ENCODE measurements at places on chromosomes 3 and 15.

GRCh38 chr3:177521305-177521704 lies 324.0 kb upstream of the TBL1XR1 start:
- DNase-seq, result no peak

GRCh38 chr3:52998771-52999513 lies 46.9 kb downstream of the SFMBT1 start:
- DNase-seq, result no peak

GRCh38 chr3:23331141-23331935 lies 128.2 kb downstream of the UBE2E2 start:
- DNase-seq, result no peak

GRCh38 chr3:100463646-100464155 lies 28.7 kb upstream of the TMEM45A start:
- DNase-seq, result no peak

DNA sequence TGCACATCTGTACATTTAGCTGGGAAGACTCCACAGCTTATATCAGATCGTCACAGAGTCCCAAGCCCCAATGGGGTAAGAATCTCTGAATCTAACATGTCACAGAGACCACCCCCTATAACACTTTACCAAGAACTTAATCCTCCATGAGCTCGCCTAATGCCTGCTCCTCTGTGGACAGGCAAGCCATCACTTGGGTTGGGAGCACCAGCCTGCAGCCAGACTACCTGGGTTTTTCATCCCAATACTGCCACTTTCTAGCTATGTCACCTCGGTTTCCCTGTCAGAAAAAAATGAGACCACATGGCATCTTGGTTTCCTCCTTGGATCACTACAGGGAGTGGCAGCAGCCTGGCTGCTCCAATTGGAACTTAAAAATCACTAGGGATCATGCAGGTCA lies 277.9 kb upstream of the TLE3 start:
- DNase-seq, result no peak

DNA sequence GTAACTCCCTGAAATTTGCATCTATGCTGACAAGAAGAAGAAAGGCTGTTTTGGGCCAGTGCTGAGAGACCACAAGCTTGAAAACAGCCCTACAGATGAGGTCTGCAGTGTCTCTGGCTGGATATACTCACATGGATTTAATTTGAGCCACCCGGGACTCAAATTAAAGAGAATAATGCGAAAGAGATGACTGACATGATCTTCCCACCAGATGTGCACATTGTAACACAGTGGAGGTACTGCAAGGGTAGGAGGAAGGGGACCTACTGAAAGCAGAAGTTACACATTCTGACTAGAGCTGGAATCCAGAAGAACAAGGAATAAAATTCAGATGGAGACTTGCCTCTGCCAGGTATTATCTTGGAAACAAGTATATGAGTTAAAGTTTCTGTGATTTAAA lies 728.3 kb upstream of the SGO1 start:
- no peak for DNase-seq

- DNase-seq, result no peak
Measured at GRCh38 chr3:127173516-127174166, 19.3 kb upstream of the PRR23E start.

GRCh38 chr15:26449291-26449690 lies 323.6 kb downstream of the GABRB3 start:
- no peak for DNase-seq

DNA sequence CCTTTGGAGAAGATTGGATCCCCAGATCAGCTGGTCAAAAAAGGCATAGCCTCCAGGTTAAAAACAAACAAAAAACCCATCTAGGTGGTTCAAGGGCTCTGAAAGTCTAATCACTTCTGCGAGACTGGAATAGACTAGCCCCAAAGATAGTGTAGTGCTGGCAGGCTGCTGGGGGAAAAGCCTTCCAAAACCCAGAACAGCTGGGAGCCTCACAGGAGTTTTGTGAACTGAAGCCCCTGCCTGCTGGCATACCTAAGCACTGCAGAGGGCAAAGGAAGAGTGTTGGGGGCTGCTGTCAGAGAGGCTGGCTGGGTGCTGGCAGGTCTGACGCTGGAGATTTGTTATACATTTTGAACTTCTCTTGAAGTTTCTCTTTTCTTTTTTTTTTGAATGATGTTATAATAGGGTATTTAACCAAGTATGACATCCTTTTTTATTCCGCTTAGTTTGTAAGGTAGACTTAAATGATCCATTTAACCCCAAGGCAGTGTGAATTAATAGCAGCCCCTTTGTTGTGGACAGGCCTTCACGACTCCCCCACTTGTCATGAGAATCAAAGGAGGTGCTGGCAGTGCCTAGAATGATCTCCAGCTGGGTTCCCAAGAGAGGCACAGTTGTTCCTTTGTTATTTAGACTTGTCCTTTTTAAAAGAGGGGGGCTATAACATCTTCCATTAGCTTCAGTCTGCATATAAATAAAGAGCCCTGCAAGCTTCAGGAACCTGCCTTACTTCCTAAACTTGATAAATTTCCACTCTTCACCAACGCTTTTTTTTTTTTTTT lies 53.9 kb downstream of the CRTC3 start:
- DNase-seq, result no peak

DNA sequence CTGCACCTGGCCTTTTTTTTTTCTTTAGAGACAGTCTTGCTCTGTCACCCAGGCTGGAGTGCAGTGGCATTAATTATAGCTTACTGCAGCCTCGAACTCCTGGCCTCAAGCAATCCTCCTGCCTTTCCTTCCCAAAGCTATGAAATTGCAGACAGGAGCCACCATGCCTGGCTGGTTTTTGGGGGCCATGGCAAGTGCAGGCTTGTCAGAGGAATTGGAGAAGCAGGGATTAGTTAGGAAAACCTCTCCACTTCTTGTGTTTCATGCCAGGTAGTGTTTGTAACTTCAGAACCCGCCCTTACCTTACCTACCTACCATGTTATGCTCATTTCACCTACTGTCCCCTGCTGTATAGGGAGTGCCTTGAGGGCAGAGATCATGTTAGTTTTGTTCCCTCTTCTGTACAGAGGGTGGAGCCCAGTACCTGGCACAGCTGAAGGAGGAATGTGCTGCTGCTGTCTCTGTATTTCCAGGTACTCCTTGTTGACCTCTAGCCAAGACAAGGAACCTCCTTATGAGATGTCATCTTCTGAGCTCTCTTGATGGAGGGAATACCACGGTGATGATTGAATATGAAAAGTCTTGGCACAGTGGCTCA lies 43.8 kb downstream of the TRAK1 start:
- DNase-seq, result no peak

GRCh38 chr3:101292027-101292426 lies 28.3 kb downstream of the IMPG2 start:
- no peak for DNase-seq

DNA sequence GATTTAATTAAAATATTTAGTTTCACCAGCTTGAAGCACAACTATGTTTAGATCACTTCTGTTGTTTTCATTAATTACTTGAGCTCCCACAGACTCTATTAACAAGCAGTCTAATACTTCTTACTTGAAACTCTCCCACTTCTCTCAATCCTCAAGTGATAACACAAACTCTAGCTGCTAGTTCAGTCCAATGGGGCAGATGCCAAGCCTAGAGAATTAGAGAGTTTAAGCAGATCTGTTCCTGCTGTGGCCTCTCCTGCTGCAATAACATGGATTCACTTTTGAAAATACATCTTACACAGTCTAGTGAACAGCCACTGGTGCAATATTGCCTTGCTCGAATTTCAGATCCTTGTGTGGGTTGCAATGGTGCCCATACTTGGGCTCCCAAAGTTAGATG lies 566.4 kb upstream of the SGO1 start:
- no peak for DNase-seq

DNA sequence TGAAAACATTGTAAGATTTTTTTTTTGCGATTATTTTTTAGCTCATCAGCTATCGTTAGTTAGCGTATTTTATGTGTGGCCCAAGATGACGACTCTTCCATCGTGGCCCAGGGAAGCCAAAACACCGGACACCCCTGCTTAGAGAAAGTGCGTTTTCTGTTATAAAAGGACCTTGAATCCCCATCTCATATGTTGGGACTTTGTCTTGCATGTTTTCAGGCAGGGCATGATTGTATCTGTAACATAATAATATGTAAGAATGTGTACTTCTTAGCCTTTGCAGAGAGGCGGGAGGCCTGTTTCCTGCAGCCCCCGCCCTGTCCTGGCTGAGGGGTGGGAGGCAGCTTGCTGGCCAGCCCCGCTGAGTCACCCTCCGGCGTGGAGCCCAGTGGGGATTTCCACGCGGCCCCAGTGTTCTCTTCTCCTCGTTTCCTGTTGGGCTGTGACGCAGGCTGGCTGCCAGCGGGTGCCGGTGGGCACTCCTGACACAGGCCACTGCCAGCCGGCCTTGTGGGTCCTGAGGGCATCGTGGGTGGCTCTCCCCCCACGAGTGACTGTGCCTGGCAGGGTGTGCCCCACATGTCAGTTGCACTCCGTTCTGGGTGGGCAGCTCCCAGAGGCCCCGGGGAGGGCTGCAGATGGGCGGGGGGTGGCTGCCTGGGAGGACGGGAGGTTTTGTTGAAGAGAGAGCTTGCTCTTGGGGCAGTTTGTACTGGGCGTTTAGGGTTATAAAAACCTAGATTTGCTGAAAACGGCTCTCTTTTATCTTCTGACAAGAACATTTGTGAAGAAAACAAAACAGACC lies 55.6 kb downstream of the SMAD3 start:
- peak; percentile 96 for DNase-seq

- no peak for DNase-seq
Measured at GRCh38 chr3:129758785-129759320, 134.7 kb downstream of the TMCC1 start.

GRCh38 chr3:87478716-87479115 lies 202.3 kb upstream of the POU1F1 start:
- DNase-seq, result no peak

DNA sequence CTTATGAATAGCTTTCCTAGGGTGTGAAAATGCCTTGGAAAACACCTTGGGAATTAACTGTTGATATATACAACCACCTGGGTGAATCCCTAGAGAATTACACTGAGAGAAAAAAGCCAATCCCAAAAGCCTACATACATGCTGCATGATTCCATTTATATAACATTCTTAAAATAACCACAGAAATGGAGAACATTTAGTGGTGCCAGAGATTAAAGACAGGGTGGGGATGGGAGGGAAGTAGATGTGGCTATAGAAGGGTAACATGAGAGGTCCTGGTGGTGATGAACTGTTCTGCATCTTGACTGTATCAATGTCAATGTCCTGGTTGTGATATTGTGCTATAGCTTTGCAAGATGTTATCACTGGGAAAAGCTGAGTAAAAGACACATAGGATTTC lies 291.0 kb downstream of the CLSTN2 start:
- no peak for DNase-seq

DNA sequence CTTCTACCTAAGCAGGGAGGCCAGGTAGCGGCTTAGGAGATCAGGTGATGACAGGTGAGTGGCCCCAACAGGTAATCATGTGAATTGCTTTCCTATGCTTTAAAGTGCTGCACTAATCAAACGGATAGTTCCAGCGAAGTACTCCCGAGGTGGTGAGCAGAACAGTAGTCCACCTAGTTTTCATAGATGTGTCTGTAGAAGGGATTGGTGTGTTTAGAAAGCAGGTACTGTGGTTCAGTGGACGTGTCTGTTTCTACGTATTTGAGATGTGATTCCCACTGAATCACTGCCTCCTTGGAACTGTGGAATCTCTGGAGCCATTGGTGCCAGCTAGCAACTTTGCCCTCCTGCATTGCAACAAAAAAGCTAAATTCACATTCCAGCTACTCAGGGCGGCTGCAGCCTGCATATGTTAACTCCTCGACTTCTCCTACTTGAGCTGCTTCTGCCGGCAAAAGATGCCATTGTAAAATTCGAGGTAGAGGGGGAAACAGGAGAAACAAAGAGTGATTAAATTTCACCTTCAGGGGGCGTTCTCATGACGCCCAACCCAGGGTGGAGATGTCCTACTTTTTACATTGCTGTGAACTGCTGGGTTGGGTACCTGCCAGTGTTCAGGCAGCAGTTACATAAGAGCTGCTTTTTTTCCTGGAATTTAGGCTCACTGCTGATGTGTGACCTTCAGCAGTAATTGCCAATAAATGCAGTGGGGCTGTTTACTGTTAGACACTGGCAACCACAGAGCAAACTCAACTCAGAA lies 227.3 kb downstream of the ITPR1 start:
- DNase-seq, result no peak

GRCh38 chr3:46897031-46897430 lies 19.5 kb downstream of the PTH1R start:
- DNase-seq, result no peak

- no peak for DNase-seq
Measured at GRCh38 chr3:38001456-38002081, 11.0 kb downstream of the VILL start.

- no peak for DNase-seq
Measured at GRCh38 chr3:175852560-175852959, 993.4 kb downstream of the NAALADL2 start.

DNA sequence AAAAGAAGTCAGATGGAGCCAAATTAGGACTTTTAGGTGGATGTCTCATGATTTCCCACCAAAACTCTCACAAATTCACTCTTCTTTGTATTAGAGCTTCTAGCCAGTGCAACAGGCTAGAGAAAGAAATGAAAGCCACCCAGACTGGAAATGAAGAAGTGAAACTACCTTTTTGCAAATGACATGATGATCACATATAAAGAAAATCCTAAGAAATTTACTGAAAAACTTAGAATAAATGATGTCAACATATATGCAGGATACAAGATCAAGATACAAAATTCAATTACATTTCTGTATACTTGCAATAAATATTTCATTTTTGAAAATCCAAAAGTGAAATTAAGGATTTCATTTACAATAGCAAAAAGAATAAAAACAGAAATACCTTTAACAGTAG lies 110.8 kb downstream of the LRIG1 start:
- DNase-seq, result no peak

DNA sequence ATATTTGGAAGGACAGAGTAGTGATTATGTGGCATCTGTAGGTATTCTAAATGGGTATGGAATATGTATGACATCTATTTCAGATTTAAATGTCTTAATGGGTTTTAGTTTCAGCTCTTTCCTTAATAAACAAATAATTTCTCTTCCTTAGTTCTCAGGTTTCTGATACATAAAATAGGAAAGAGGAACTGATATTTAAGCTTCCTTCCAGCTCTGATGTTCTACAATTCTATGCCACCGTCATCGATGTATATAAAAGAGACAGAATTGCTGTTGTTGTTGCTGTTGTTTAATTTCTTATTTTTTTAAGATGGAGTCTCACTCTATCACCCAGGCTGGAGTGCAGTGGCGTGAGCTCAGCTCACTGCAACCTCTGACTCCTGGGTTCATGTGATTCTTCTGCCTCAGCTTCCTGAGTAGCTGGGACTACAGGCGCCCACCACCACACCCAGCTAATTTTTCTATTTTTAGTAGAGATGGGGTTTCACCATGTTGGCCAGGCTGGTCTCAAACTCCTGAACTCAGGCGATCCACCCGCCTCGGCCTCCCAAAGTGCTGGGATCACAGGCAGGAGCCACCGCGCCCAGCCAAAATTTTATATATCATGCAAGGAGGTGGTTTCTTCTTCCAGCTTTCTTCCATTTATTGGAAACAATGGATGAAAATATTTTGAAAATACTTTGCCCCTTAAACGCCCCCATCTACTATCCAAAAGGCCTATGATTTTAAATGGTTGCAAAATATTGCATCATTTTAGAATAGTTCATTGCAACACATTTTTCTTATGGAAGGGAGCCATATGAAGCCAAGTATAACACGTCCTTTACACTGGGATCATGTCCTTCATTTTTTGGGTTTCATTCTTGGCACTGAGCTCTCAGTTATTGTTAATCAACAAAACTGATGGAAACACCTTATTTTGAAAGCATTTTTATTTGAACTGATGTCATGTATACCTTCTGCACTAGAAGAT lies 13.9 kb upstream of the C15orf61 start:
- DNase-seq, result no peak

Data from suprapubic skin (tissue), 4 donors.